Regular cardiac myocyte (primary cell): ENCODE measurements at places on chromosomes 3 and 15. TPM values are rescaled to one million over a fixed set of nuclear protein-coding genes. Genes with fewer than 3 reads are reported as not detected.

Gene CPLX3
- not detected in 2 replicates for total RNA-seq

Gene IQCF5
- total RNA-seq, result not detected in 2 replicates

Gene PRR23A
- total RNA-seq, result not detected in 2 replicates

Gene STRIT1
- total RNA-seq, result not detected in 2 replicates

Gene SPG11
- 59.0 and 78.1 TPM in 2 replicates for total RNA-seq
